Left forelimb (tissue), 1 donor: ENCODE measurements at places on chromosomes 5 and 9.

DNA sequence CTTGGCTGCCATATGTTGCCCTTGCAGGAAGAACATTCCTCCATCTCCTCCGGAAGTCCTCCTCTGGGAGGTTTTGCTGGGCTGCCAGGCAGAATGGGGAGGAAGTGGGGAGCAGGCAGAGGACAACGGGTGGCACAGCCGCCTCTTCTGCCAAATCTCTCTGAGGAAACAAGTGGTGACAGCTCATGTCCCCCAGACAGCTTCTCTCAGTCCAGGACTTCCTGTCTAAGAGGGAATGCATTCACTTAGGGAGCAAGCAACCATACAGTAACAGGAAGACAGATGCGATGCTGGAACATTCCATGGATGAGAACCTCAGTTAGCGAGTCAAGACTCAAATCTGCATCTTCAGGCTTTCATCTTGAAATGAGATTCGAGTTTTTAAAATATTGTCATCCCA, 701.0 kb downstream of the SEMA5A start:
- DNase-seq: no peak

DNA sequence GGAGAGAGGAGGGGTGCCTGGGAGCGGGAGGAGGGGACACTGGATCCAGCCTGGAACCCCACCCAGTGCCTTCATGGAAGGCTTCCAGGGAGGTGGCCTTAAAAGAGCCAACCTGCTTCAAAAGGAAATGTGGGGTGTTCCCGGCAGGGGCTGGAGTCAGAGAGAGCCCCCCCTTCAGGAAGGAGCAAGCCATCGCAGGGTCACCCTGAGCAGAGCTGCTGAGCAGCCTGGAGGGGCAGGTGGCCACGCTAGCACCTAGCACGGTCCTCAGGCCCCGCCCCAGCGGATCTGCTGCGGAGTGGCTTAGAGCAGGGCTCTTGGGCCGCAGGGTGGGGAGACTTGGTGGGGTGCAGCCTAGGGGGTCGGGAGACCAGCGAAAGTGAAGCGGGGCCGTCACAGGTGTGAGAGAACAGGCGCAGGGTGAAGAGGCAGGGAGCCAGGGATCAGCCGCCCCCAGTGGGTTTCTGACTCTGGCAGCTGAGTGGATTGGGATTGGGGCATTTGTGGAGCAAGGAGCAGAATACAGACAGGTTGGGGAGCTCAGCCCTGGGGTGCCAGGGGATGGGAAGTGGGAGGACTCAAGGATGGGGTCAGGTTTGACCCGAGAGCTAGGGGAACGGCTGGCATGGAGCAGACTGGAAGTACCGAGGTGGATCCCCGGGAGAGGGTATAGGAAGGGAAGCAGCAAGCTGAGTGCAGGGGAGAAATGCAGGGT, 1.5 kb downstream of the LCN2 start:
- DNase-seq: no peak

GRCh38 chr5:134085411-134085810, 29.1 kb upstream of the TCF7 start:
- DNase-seq: no peak

- no peak for DNase-seq
Observed at GRCh38 chr5:38867416-38867815, 21.6 kb downstream of the OSMR start.

DNA sequence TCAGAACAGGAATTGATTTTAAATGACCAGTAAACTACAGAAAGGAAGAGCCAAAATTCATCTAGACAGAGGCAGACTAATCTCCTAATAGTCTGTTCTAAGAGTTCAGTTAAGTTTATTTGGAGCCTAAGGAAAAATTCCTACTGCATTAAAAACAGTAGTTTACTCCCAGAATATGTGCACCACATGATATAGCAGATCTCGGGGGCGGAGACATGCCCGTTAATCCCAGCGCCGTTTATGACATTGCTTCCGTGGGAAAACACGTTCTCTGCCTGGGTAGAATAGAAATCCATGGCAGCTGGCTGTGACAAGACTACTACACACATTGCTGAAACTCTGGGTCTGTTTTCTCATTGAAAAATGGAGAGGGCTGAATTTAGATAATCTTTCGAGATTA, 11.4 kb downstream of the HABP4 start:
- DNase-seq: no peak

GRCh38 chr5:40291338-40291737, 388.4 kb upstream of the PTGER4 start:
- DNase-seq: no peak

- no peak for DNase-seq
Observed at GRCh38 chr9:37329576-37329975, 92.9 kb upstream of the GRHPR start.

DNA sequence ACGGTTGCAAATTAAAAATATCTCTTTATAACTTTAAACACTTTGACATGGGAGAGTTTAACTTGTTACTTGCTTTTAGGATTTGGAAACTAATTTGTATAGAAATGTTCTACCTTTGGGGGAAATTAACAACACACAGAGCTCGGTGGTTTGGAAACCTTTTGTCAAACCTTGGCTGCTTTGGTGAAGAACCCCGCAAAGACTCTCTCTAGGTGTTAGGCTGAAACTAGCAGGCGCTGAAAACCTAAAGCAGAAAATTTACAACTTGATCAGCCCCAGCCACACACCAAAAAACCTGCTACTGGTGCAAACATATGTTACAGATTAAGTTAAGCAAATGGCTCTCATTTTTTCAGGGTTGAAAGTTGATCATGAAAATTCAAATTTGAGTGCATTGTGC, 25.8 kb downstream of the NR2F1 start:
- DNase-seq: no peak

DNA sequence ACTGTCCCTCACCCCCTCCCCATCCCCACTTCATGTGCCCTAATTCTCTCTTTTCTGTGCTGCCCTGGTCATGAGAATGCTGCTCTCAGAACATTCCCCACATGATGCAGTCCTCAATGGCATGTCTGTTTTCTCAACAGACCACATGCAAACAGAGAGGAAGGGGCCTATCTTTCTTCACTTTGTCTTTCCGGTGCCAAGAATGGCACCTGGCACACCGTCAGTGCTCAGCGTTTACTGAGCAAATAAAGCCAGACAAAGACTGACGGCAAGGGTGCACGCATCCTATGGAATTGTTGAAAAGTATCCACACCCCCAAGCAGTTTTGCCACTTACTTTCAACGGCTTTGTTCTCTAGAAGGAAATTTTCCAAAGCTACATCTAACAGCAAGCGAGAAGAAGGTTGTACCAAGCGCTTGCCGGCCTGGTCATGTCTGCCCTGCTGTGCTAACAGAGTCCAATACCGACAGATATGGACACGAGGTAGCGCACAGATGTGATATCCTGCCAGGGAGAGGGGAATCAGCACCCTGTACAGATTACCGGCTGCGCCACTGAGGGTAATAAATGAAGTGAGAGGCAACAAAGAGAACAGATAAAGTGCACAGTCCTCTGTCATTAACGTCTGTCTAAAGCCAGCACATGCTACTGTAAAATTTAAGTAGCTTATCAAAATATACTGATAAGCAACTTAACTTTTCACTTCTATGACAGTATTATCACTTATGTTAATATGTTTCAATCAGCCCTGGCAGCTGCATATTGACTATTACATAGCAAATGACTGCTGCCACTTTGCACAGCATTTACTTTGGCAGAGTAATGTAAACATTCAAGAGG, 251.7 kb downstream of the DENND1A start:
- DNase-seq: no peak

- DNase-seq: no peak
Observed at GRCh38 chr9:127724012-127724411, 8.1 kb downstream of the TTC16 start.

DNA sequence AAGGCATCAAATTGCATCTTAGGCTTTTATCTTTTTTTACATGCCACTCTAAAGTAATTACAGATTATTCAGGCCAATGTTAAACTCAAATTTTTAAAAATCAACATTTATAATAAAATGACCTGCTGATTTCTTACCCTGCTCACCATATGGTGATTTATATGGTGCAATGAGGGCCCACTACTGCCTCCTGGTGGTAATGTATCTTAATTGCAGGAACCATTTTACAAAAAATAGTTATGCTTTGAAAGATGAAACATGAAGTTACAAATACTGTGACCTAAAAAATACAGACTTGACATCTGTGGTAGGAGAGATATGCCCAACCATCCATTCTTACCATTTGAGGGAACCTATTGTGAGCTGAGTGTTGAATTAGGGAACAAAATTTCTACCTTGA, 292.6 kb upstream of the TAS2R1 start:
- no peak for DNase-seq

GRCh38 chr5:72185496-72186329, 78.4 kb downstream of the MAP1B start:
- peak; percentile 79 for DNase-seq

DNA sequence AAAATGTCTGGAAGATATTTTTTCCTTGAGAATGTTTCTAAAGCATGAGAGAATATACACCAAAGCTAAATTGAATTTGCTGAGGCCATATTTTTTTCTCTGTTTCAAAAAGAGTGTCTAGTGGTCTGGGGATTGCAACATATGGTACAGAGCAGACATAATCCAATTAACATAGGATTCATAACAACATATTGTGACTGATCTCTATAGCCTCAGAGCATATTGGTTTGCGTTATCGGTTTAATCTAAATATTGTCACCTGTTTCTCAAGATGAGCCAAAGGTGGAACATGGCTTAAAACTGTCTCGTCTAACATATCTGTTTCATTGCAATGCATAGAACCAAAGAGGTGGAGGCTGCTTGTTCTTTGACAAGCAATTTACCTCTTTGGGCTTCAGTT, 3.9 kb downstream of the PPP3R2 start:
- no peak for DNase-seq

GRCh38 chr9:110257956-110258355, 1.6 kb upstream of the TXN start:
- DNase-seq: no peak

GRCh38 chr9:21381448-21382339, 3.5 kb downstream of the IFNA2 start:
- no peak for DNase-seq

- peak; percentile 91 for DNase-seq
Observed at GRCh38 chr9:83956436-83957247, 23.4 kb downstream of the HNRNPK start.

- DNase-seq: no peak
Observed at GRCh38 chr9:31259824-31260223, 1124.6 kb upstream of the ACO1 start.

DNA sequence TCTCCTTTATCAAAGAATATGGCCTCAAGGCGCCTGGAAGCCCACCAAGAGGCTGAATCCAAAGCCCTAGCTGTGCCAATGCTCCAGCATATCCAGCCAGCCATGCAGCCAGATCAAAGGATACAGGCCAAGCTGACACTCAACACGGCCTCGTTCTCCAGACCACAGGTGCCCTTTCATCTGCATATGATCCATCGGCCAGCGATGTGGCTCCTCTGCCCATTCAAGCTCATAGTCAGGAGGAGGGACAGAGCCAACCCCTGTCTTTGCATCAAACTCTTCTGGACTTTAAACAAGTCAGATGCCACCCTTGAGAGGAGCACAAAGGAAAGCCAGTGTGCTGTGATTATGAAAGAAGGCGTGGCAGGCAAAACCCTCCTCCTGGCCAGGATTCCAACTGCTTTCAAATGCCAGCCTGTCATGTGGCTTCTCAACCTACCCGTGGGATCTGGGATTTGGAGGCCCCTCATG, 42.5 kb downstream of the ADAM19 start:
- no peak for DNase-seq

DNA sequence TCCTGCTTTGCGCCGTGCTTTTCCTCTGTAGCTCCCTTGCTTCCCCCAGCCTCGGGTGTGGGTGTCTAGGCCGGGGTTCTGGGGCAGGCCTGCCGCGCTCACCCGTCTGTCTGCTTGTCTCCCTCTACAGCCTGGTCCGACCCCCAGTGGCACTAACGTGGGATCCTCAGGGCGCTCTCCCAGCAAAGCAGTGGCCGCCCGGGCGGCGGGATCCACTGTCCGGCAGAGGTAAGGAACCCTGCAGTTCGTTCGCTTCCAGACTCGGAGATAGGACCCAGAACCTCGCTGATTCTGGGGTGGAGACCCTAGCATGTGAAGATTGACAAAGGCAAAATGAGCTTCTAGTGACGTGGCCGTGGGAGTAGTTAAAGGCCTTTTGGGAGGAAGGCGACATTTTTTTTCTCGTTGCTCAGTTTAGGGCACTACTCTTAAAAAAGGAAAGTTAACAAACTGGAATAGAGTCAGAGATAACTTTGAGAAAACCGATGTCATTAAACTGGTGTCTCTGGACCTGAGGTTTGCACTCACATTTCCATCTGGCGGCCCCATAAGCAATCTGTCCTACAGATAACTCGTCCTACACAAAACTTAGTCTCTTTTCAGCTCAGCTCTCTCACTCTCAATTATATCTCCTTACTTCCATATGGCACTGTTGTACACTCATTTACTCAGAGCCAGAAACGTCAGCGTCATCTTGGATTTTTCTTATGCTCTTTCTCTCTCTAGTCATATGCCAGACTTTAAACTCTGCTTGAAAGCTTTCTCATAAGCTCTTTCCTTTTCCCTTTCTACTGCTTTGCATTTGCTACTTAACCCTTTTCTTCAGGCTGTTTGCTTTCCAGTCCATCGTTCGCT, 561 bp downstream of the SEC61B start:
- DNase-seq: no peak

GRCh38 chr9:134593286-134594077, 48.1 kb upstream of the COL5A1 start:
- DNase-seq: peak; percentile 60

GRCh38 chr5:104347119-104347708, 784.6 kb upstream of the NUDT12 start:
- no peak for DNase-seq

DNA sequence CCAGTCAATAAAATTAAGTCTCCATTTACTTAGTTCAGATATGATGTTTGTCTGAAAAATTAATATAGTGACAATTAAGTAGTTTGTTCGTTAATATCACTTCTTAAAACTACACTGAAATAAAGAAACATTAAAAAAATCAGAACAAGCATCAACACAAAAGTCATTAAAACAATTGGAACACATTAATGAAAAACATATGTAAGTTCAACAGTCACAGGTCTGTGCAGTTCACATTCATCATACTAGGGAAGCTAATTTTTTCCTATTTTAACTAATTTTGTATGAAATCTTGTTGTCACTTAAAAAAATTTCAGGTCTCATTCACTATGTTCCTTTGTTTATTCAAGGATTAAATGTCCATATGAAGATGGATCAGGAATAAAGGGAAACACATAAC, 22.5 kb downstream of the POC5 start:
- no peak for DNase-seq

- no peak for DNase-seq
Observed at GRCh38 chr9:78386773-78387172, 89.8 kb downstream of the PSAT1 start.

- peak; percentile 86 for DNase-seq
Observed at GRCh38 chr9:116572095-116572748, 114.9 kb upstream of the TRIM32 start.

- DNase-seq: no peak
Observed at GRCh38 chr9:20224756-20225155, 397.5 kb downstream of the MLLT3 start.

GRCh38 chr5:36444582-36445418, 143.1 kb upstream of the RANBP3L start:
- no peak for DNase-seq
